ENCODE measurements at places on chromosomes 3 and 15.

DNA sequence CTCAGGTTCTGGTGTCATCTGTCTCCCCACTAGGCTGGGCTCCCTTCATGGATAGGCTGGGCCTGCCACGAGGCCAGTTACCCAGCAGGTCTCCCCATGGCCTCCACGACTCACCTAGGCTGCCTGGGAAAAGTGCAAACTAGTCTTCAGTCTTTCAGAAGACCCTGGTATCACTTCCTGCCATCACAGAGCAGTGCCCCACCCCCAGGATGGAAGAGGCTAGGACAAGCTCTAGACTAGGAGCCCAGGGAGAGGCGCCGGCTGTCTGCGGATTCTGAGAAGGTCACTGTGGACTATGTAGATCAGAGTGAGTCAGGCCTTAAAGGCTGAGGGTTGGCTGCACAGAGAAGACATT is 63.7 kb downstream of the CORO2B start:
- no peak for DNase-seq

- DNase-seq, result no peak
These were observed 109.8 kb downstream of the XRN1 start for GRCh38 chr3:142337994-142338393.

DNA sequence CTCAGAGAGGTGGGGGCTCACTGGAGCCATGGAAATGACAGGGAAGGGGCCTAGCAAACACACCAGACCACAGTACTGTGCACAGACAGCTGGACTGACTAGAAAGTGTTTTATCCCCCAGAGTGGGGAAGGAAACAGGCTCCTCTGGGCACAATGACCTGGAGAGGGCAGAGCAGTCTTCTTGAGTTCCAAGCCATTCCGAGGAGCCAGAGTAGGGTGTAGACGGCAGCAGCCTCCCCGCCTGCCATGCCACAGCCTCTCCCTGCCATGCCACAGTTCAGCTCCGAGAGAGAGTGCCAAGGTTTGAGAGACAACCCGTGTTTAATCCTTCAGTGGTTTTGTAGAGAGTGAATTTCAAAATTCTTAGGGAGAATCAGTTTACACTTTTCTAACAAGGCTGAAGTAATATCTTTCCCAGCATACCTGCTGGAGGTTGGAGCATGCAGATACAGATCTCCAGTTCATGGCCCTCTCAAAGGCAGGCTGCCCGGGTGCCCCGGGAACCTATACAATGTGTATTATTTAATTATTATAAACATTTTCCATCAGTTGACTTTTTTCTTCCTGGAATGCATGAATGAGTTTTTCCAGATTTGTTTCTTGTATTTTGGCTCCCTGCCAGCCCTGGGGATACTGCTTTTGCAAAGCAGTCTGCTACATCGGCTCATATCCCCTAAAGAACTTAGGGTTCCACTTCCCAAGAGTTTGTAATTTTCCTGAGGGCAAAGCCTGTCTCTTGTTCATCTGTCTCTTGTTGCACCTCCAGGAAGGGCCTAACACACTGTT is 3.2 kb downstream of the PODXL2 start:
- no peak for DNase-seq

DNA sequence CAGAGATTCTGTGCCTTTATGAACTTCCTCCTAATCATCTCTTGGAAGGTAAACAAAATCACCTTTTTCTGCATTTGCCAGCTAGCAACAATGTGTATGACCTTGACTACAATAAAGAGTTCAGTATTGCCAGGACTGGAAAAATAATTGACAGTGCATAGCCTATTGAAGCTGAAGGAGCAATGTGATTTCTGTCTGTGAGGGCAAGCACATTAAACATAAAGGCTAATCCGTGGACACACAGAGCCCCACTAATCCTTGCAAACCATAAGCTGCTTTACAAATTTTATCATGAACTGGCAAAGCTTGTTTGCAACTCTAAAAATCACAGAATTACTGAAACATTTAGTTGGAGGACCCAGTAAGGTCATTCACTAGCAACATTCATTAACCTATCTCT is 563.8 kb downstream of the PYDC2 start:
- DNase-seq, result no peak

Data from astrocyte (in vitro differentiated cells and primary cell).